Retina (tissue), 1 donor: ENCODE measurements at places on chromosomes 13 and 19.

- no peak for DNase-seq
Observed at GRCh38 chr19:31546205-31546960, 197.1 kb upstream of the TSHZ3 start.

GRCh38 chr19:10226376-10227025, 4.6 kb downstream of the S1PR2 start:
- no peak for DNase-seq

DNA sequence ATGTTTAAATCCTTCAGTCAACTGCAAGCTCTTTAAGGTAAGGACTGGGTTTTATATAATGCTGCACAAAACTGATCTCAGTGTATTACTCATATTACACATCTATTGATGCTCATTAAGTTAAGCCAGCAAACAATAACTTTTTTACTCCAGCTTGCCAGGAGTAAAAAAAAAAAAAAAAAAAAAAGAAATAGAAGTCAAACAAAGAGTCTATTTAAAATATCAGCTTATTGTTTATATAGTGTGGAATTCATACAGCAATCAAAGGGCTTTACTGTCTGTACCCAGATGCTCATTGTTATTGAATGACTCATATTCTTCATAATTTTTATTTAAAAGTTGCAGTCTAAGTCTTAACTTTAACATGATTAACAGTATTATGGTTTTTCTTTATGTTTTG, 21.8 kb upstream of the KBTBD7 start:
- DNase-seq = no peak

- DNase-seq = no peak
Observed at GRCh38 chr13:63636316-63636993, 2220.8 kb upstream of the PCDH20 start.

- DNase-seq = no peak
Observed at GRCh38 chr13:90352763-90353162, 994.7 kb upstream of the MIR17HG start.

DNA sequence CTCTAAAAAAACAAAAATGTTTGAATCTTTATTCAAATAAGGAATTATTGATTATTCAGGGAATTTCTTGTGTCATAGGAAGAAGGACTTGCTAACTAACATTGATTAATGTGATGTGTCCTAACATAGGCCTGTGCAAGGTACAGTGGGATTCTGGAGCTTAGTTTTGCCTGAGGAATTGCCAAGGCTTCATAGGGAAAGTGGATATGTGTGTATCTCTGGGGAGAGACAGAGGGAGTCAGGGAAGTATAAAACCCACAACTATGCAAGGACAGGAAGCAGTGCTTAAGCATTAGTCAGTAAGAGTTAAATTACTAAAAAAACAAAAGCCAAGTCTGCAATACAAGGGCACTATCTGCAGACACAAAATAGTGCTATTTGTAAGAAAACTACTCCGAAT, 59.6 kb downstream of the WDFY2 start:
- DNase-seq = no peak

GRCh38 chr19:51002542-51003311, 1.3 kb upstream of the KLK8 start:
- no peak for DNase-seq
